Mesothelial cell of epicardium (in vitro differentiated cells): ENCODE measurements at places on chromosomes 5 and 9. TPM values are rescaled to one million over a fixed set of nuclear protein-coding genes. Genes with fewer than 3 reads are reported as not detected.

The RASGEF1C gene
- 0.36 to 0.58 TPM (median 0.42 TPM) in 3 replicates for total RNA-seq

GRCh38 chr9:99051406-99051805 is 53.5 kb upstream of the TGFBR1 start:
- DNase-seq = no peak
- peak overlapping the region; percentile 53 for H3K27ac ChIP-seq
- no peak overlapping the region for H3K4me3 ChIP-seq
- no peaks in the 10 kb centered on the region for H3K27me3 ChIP-seq
- H3K4me1 ChIP-seq = peaks cover 12% of the 10 kb centered on the region
- peaks cover under 1% of the 10 kb centered on the region for H3K36me3 ChIP-seq

The ABO gene
- total RNA-seq = 2.0 to 3.2 TPM (median 2.3 TPM) in 3 replicates

DNA sequence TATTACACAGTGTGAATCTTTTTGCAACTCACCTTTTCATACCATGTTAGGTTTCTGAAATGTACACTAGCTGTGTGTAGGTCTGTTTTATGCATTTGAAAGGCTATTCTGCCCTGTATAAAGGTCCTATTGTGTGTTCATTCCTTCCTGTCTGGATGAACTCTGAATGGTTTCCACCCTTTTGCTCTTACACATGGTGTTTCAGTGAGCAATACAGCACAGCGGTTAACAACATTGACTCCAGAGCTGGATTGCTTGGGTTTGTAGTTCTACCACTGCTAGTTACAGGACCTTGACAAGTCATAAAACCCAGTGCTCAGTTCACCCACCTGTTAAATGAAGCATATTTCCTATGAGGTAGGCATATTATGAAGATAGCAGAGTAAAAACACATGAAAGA is 331.6 kb downstream of the ADGRV1 start:
- H3K36me3 ChIP-seq = no peaks in the 10 kb centered on the region
- H3K4me1 ChIP-seq = peaks cover 12% of the 10 kb centered on the region
- no peak overlapping the region for H3K4me3 ChIP-seq
- H3K27ac ChIP-seq = no peak overlapping the region
- DNase-seq = no peak

- H3K27me3 ChIP-seq = no peaks in the 10 kb centered on the region
- H3K36me3 ChIP-seq = no peaks in the 10 kb centered on the region
- no peak overlapping the region for H3K27ac ChIP-seq
- H3K4me3 ChIP-seq = no peak overlapping the region
Observed at GRCh38 chr5:160269017-160269416, 39.7 kb downstream of the FABP6 start.

DNA sequence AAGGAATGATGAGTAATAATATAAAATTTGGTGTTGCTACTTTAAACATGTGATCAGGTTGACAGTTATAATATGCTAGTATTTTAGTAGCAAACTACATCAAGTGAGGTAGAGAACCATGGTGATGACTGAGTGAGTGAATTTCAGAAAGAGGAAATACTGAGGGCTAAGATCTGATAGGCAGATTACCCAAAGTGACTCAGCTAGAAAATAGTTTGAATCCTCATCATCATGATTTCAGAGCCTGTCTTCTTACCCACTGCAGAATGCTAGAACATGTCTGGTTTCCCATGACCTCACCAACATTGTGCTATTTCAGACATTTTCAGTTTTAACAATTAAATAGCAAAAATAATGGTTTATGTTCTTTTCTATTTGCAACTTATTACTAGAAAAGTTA is 602.1 kb downstream of the TAF11L14 start:
- H3K4me3 ChIP-seq = no peak overlapping the region
- peaks cover 3% of the 10 kb centered on the region for H3K27me3 ChIP-seq
- H3K4me1 ChIP-seq = no peaks in the 10 kb centered on the region
- H3K27ac ChIP-seq = no peak overlapping the region

The BHMT gene
- total RNA-seq = not detected in 3 replicates

- H3K27ac ChIP-seq = peak overlapping the region; percentile 96
- peak overlapping the region; percentile 88 for H3K4me3 ChIP-seq
- peaks cover 52% of the 10 kb centered on the region for H3K4me1 ChIP-seq
- peak; percentile 42 for DNase-seq
- H3K27me3 ChIP-seq = peaks cover 30% of the 10 kb centered on the region
Observed at GRCh38 chr9:114504341-114505186, 709 bp downstream of the WHRN start.
